ENCODE measurements at places on chromosomes 5 and 9. TPM values are rescaled to one million over a fixed set of nuclear protein-coding genes. Genes with fewer than 3 reads are reported as not detected.

Gene PCDHGA2
- total RNA-seq: not detected

Gene TEX48
- not detected for total RNA-seq

Gene ENTPD2
- total RNA-seq: not detected

Gene LCN2
- not detected for total RNA-seq

Gene MYOZ3
- not detected for total RNA-seq

Gene UBQLN1
- total RNA-seq: 169 TPM

Gene PCDHA9
- total RNA-seq: not detected

Gene DAB2
- total RNA-seq: not detected

Gene SPINK13
- total RNA-seq: not detected

Gene OR2V1
- total RNA-seq: not detected

Gene LECT2
- total RNA-seq: not detected

Gene MRPS2
- total RNA-seq: 31.9 TPM

Gene MOB3B
- 0.11 TPM for total RNA-seq

Gene PCDHB15
- not detected for total RNA-seq

Gene HMMR
- total RNA-seq: 0.76 TPM

Gene CORO2A
- 6.4 TPM for total RNA-seq

Gene SLC36A2
- total RNA-seq: not detected

Gene PRRC1
- total RNA-seq: 30.4 TPM

Gene APBB3
- total RNA-seq: 51.0 TPM

Gene GMCL2
- total RNA-seq: not detected

Gene SLC6A18
- total RNA-seq: not detected

Gene FOXD4L4
- not detected for total RNA-seq

Gene ADGRD2
- not detected for total RNA-seq

Gene PDLIM4
- total RNA-seq: not detected

Gene IRX1
- total RNA-seq: not detected

Gene GABRA1
- not detected for total RNA-seq

Gene CTXN3
- not detected for total RNA-seq

Gene CYLC2
- total RNA-seq: not detected

Gene GARIN3
- not detected for total RNA-seq

Gene PLAC8L1
- total RNA-seq: not detected

Gene FCN1
- 1.1 TPM for total RNA-seq

Gene LCN9
- not detected for total RNA-seq

Gene ANKRD55
- total RNA-seq: not detected

Gene PCDHGA8
- total RNA-seq: not detected

Gene PCSK5
- 13.7 TPM for total RNA-seq

Gene FUT7
- total RNA-seq: 0.42 TPM

Gene SHROOM1
- total RNA-seq: 0.38 TPM

Gene UBE2D2
- total RNA-seq: 180 TPM

Gene TCERG1
- 114 TPM for total RNA-seq

Gene ADAM19
- 6.5 TPM for total RNA-seq

Gene TYRP1
- total RNA-seq: not detected

Gene OTP
- not detected for total RNA-seq

Data from CD8-positive, alpha-beta T cell (primary cell).